ENCODE measurements at places on chromosomes 6 and 20. TPM values are rescaled to one million over a fixed set of nuclear protein-coding genes. Genes with fewer than 3 reads are reported as not detected.

DNA sequence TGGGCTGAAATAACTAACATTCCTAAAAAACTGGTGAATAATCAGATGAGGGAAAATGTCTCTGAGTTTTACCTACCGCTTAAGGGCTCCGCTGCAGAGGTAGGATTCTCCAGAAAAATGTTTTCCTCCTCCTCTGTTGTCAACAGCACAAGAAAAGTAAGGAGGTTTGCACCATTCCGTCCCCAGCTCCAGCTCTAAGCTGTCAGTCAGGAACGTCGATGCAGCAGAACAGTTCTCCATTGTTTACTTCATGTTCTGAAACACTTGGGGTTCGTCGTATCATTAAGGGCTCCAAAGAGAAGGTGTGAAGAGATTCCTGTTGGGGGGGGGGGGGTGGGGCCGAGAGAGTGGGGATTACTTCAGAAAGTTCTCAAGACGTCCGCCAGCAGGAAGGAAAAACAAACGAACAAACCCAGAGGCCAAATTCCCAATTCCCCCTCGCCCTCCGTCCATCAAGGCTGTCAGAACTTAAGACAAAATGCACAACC lies 734 bp downstream of the MMS22L start:
- DNase-seq = no peak

DNA sequence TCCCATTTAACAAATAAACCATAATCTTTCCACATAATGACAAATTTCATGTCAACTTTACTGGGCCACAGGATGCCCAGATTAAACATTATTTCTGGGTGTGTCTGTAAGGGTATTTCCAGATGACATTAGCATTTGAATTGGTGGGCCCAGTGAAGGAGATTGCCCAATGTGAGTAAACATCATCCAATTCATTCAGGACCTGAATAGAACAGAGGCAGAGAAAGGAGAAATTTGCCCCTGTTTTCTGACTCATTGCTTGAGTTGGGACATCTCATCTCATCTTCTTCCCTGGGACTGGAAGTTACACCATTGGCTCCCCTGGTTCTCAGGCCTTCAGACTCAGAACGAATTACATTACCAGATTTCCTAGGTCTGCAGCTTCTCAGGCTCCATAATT lies 142.9 kb downstream of the TPBG start:
- DNase-seq = no peak

DNA sequence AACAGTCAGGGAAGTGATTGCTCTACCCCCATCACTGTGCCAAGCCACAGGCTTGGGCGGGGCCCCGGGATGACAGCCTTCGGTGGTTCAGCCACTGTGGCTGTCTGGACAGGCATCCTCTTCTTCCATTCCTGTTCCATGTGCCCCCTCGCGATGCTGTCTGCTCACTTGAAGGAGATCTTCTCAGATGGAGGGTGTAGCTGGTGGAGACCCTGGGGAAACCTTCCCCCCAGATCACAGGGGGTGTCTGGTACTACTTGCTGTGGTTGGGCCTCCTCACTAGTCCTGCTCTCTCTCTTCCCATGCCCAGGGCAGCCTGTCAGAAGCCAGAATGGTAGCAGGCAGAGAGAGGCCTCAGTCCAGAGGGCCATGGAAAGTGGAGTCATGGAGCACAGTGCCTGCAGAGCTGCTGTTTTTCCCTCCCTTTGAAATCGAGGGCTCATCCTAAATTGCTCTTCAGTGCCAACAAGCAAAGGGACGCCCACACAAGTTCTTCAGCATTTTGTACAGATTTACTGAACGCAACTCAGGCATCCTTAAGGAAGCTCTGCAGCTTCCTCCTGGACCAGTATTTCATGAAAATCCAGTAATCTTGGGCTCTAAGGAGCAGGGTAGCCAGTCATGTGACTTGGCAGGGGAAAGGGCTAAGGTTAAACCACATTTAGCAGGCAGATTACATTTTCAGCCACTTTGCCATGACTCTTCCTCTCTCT lies 326.6 kb downstream of the ZFAND3 start:
- no peak for DNase-seq

DNA sequence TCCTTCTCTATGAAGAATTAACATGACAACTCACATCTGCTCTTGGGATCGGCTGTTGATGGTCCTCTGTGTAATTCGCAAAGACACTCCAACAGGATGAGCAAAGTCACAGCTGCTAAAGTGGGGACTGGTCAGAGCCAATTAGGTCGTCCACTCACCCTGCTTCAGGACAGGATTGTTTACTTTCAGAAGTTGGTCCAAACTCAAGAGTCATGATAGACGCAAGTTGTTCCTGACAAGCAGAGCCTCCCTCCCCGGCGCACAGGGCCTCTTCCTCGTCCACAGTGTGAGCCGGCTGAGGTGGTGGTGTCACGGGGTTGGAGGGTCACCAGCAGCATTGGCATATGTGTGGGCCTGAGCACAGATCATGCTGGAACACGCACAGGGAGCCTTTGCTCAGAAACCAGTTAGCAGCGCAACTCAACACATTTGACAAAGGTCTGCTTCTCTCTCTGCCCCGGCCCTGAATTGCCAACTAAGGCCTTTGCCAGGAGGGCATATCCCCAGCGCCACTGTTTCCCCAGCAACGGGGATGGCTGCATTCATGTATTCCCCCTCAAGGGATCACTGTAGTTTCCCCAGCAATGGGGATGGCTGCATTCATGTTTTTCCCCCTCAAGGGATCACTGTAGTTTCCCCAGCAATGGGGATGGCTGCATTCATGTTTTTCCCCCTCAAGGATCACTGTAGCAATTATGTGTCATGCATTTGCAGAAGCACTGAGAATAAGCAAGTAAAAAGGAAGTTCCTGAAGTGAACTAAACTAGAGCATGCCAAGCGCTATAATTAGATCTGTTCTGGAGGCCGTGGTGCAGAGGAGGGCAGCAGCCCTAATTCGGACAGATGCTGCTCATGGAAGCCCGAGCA lies 111.7 kb downstream of the THBS2 start:
- DNase-seq = no peak

- DNase-seq = no peak
Observed at GRCh38 chr6:15090745-15091384, 155.0 kb upstream of the JARID2 start.

GRCh38 chr6:72552938-72553337 lies 68.9 kb upstream of the KCNQ5 start:
- DNase-seq = no peak

- no peak for DNase-seq
Observed at GRCh38 chr6:83952830-83953229, 80.7 kb upstream of the MRAP2 start.

GRCh38 chr6:160387916-160388643 lies 39.9 kb downstream of the SLC22A3 start:
- DNase-seq = no peak

DNA sequence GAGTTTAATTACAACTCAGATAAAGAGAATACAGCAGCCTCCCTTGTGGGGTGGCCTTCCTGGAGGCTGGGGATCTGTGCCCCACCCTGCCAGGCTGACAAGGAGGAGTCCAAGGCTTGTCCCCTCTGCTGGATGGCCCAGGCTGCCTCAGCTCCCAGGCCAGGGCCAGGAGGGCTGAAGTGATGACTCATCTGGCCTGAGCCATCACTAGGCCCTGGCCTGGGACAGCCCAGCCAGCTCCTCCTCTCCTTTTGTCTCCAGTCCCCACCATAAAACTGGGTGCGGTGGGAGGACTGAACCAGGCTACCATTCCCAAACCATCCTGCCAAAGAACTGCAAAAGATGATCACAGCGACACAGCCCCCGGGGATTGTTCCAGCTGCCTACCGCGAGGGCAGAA lies 15.0 kb downstream of the GRM4 start:
- DNase-seq = no peak

GRCh38 chr20:19690462-19690861 lies 67.6 kb upstream of the RIN2 start:
- no peak for DNase-seq

DNA sequence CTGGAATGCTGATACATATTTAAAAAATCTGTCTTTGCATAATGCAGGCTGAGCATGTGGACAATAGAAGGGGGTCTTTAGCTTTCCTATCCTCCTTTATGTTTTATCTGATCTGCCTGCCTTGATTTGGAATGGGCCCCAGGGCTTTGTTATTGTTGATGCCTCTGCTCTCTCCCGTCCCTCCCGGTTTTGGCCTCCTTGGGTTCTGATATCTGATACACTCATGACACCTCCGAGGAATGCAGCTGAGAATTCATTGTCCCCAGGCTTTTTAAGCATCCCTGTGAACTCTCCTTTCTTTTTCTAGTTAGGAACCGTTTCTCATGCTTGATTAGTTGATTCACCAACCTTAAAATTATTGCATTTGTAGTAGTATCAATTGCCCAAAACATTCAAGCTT lies 185.5 kb upstream of the RALGAPA2 start:
- no peak for DNase-seq

- DNase-seq = no peak
Observed at GRCh38 chr6:46914279-46914810, 7.4 kb downstream of the ADGRF5 start.

DNA sequence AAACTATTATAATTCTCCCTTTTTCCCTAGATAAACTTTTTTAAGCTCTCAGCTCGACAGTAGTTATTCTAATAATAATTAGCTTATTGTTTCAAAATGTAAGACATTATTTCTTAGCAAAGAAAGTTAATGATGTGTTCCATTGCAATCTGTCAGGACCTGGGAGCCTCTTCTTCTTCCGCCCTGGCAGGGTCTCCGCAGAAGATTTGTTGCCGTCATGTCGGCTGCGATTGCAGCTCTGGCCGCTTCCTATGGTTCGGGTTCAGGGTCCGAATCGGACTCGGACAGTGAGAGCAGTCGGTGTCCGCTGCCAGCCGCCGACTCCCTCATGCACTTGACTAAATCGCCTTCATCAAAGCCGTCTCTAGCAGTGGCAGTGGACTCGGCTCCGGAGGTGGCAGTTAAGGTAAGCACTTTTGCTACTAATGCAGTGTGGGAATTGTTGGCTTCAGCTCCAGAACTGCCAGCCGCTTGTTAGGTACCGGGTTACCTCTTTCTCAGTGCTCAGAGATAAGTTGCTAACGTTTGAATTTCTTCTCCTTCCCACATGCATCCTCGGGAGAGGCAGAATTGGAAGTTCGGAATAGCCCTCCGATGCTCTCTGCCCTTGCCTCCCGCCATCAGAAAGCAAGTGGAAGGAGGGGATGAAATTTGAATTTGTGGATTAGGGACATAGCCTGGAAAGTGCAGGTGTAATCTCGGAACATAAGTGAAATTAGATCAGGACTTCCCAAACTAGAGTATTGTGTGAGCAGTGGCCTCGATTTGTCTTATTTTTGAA lies at the start of gene CDC40:
Gene CDC40 (plus strand): TSS at position 200 of the 781 bp plus-strand sequence. CDS start 18 bp downstream, at position 218.
- DNase-seq = peak; percentile 61

DNA sequence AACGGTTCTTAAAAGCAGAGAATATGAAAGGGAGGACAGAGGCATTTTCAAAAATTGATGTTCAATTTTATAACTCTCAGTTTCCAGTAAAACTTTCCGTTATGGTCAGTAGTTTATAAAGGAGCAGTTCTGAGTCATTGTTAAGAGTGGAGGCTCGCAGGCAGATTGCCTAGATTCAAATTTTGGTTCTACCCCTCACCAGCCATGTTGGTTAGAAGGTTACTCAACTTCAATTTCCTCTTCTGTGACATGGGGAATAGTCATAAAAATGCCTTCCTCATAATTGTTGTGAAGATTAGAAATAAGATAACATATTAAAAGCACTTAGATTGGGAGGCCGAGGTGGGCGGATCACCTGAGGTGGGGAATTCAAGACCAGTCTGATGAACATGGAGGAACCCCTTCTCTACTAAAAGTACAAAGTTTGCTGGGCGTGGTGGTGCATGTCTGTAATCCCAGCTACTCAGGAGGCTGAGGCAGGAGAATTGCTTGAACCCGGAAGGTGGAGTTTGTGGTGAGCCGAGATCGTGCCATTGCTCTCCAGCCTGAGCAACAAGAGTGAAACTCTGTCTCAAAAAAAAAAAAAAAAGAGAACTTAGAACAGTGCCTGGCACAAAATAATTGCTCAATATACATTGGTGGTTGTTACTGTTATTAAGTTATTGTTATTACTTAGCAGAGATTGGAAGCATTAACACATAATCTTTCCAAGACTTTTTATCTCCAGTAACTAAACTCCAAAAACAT lies 348.9 kb downstream of the NRN1 start:
- DNase-seq = no peak

HCRTR2 gene
- not detected for total RNA-seq

STK4 gene
- total RNA-seq = 259 TPM

NHLRC1 gene
- total RNA-seq = not detected

RBM24 gene
- total RNA-seq = 2.7 TPM

MLN gene
- total RNA-seq = not detected

TPD52L1 gene
- total RNA-seq = not detected

TSPO2 gene
- not detected for total RNA-seq

SLC29A1 gene
- 0.79 TPM for total RNA-seq

POM121L2 gene
- total RNA-seq = not detected

FKBP1A gene
- 36.8 TPM for total RNA-seq

ECI2 gene
- 25.1 TPM for total RNA-seq

WFDC10B gene
- total RNA-seq = not detected
